Placental pericyte (primary cell): ENCODE measurements at places on chromosomes 1 and 21. TPM values are rescaled to one million over a fixed set of nuclear protein-coding genes. Genes with fewer than 3 reads are reported as not detected.

PLD5 gene
- not detected in 2 replicates for total RNA-seq

KRTAP11-1 gene
- not detected in 2 replicates for total RNA-seq

NCF2 gene
- total RNA-seq = 0.14 TPM in 1 of 2 replicates, not detected in the other

ETV3L gene
- total RNA-seq = not detected in 2 replicates

ELOVL1 gene
- total RNA-seq = 66.3 and 93.5 TPM in 2 replicates

SH3BGR gene
- total RNA-seq = 1.1 and 1.6 TPM in 2 replicates

RIMS3 gene
- total RNA-seq = 0.14 and 0.66 TPM in 2 replicates

CELA3A gene
- total RNA-seq = not detected in 2 replicates

TLR5 gene
- under 0.01 and 0.86 TPM in 2 replicates for total RNA-seq

TLCD4 gene
- total RNA-seq = 0.22 and 0.29 TPM in 2 replicates

SPATA46 gene
- not detected in 2 replicates for total RNA-seq

KIAA0040 gene
- total RNA-seq = 0.66 and 1.1 TPM in 2 replicates

OPRD1 gene
- not detected in 2 replicates for total RNA-seq

DNM3 gene
- total RNA-seq = 0.22 and 1.4 TPM in 2 replicates

CLCA1 gene
- 0.22 TPM in 1 of 2 replicates, not detected in the other for total RNA-seq

OR2L13 gene
- total RNA-seq = not detected in 2 replicates

BTBD8 gene
- 2.4 and 2.8 TPM in 2 replicates for total RNA-seq

PIK3CD gene
- 12.7 and 23.2 TPM in 2 replicates for total RNA-seq

CFHR4 gene
- total RNA-seq = not detected in 2 replicates

CADM3 gene
- not detected in 2 replicates for total RNA-seq

PLCH2 gene
- total RNA-seq = under 0.01 TPM in 2 replicates

MSH4 gene
- under 0.01 TPM in 1 of 2 replicates, not detected in the other for total RNA-seq

MTX1 gene
- total RNA-seq = 45.3 and 63.3 TPM in 2 replicates

OR2T35 gene
- total RNA-seq = not detected in 2 replicates

TRAF3IP3 gene
- 0.14 TPM in 1 of 2 replicates, not detected in the other for total RNA-seq

TFF2 gene
- total RNA-seq = not detected in 2 replicates

OLFML2B gene
- total RNA-seq = 0.22 and 10.7 TPM in 2 replicates

ATAD3B gene
- 26.9 and 34.1 TPM in 2 replicates for total RNA-seq

ACOT11 gene
- total RNA-seq = 1.5 and 2.1 TPM in 2 replicates

GALNT2 gene
- 89.0 and 93.0 TPM in 2 replicates for total RNA-seq

TRIM45 gene
- total RNA-seq = 0.88 and 1.4 TPM in 2 replicates

TFB2M gene
- 18.2 and 26.1 TPM in 2 replicates for total RNA-seq

TRIM33 gene
- total RNA-seq = 29.5 and 40.7 TPM in 2 replicates

CTTNBP2NL gene
- 11.4 and 26.8 TPM in 2 replicates for total RNA-seq

ZYG11A gene
- 1.1 and 1.8 TPM in 2 replicates for total RNA-seq

JAM2 gene
- 0.72 TPM in 1 of 2 replicates, not detected in the other for total RNA-seq

UBL4B gene
- not detected in 2 replicates for total RNA-seq

UTS2 gene
- total RNA-seq = 0.14 TPM in 1 of 2 replicates, not detected in the other

ITLN2 gene
- not detected in 2 replicates for total RNA-seq

GOLT1A gene
- total RNA-seq = not detected in 2 replicates

PRKACB gene
- total RNA-seq = 13.1 and 36.5 TPM in 2 replicates
